NCI-H1930 (cell line): ENCODE measurements at places on chromosomes 11 and 22.

- DNase-seq = no peak
Observed at GRCh38 chr11:83031127-83031526, 40.6 kb downstream of the RAB30 start.

DNA sequence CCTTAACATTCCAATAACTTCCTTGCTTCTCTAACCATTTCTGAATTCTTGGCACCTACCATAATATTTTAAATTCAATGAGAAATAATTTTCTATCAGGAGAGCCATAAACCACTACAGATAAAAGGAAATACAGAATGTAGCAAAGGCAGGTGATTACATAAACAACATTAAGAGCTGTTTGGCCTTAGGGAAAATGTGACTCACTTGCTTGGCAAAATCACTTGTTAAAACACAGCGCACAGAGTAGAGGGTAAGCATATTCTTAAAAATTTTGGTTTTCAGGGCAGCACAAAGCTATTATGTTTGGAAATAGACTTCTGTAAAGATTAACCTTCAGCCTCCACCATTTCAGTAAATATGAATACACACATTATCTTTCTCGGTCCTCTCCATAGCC, 26.4 kb downstream of the IZUMO1R start:
- no peak for DNase-seq

GRCh38 chr22:38879108-38879729, 7.2 kb upstream of the CBX6 start:
- no peak for DNase-seq

- no peak for DNase-seq
Observed at GRCh38 chr11:58647866-58648265, 25.4 kb downstream of the CNTF start.

GRCh38 chr11:46492532-46492931, 101.0 kb upstream of the CHRM4 start:
- DNase-seq = no peak

DNA sequence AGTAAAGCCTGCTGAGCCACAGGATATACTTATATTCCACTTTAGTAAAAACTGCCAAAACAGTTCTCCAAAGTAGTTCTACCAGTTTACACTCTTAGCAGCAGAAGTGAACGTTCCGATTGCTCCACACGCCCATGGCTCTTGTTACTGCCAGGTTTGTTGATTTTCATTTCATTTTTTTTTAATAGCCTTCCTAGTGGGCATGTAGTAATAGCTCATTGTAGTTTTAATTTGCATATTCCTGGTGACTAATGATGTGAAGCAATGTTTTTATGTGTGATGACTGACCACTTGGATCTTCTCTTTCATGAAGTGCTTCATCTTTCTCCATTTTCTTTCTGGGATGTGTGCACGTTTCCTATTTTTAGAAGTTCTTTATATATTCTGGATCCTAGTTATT, 4.8 kb upstream of the C11orf97 start:
- no peak for DNase-seq

DNA sequence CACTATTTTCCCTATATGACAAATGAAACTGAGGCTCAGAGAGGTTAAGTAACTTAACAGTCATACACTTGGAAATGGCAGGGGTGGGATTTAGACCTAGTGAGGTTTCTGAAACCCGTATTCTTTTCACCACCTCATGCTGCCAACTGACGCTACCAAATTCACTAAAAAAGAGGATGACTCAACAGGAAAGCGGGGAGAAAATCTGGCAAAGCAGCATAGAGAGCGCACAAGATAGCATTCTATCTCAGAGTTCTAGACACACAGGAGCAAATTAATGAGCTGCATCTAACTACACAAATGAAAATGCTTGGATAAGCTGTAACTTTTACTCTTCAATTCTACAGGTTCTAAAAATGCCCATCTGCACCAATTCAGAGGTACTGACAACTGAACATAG, 136.4 kb downstream of the RBFOX2 start:
- no peak for DNase-seq

DNA sequence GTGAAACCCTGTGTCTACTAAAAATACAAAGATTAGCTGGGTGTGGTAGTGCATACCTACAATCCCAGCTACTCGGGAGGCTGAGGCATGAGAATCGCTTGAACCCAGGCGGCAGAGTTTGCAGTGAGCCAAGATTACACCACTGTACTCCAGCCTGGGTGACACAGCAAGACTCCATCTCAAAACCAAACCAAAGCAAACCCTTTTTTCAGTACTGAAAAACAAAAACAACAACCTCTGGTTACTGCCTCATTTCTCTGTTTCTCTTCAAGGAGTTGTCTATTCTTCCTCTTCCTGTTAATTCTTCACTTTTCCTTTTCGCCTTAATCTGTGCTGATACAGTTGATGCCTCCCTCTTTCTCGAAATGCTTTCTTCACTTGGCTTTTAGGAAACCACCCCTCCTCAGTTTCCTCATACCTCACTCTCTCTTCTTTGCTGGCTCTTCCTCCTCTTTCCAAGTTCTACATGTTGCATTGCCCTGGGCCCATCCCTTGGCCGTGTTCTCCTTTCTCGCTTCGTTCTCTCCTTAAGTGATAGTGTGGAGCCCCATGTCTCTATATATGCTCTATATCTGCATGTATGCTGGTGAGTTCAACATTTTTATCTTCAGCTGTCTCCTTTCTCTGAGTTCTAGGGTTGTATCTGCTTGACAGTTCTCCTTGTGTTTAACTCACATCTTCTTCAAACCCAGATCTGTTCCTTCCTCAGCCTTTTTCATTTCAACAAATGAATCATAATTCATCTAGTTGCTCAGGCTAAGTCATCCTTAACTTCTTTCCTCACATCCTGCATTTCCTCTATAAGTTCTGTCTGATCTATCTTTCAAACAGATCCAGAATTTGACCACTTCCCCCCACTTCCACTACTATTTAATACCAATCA, 37.1 kb downstream of the NUCB2 start:
- DNase-seq = no peak

GRCh38 chr22:28923826-28924732, 40.7 kb downstream of the ZNRF3 start:
- no peak for DNase-seq

DNA sequence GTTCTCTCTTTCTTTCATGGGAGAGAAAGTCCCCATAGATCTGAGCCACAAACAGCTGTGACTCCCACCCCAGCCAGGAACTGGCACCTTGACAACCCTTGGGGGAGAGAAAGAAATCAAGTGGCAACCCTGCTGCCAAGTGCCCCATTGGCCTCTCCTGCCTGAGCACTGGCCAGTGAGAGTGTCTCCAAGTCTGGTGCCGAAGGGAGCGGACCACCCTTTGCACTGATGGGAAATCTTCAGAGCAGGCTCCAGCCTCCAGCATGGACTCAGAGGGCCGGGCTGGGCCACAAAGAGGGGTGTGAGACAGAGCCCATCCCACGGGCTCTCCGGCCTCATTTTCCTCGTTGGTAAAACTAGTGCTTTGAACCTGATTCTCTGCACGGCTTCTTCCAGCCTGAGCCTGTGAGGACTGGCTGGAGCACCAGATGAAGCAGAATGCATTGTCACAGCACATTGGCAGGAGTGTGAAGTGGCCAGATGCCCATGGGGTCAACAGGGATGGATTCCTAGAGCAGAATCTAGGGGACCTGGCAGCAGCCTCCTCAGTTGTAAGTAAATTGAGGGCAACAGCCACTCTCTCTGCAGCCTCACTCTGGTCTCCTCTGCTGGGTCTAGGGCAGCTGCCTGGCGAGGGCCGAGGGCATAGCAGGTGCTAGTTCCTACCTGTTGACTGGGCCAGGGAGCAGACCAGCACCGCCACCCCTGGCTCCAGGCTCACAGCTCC, 81.4 kb downstream of the TRIM29 start:
- no peak for DNase-seq

DNA sequence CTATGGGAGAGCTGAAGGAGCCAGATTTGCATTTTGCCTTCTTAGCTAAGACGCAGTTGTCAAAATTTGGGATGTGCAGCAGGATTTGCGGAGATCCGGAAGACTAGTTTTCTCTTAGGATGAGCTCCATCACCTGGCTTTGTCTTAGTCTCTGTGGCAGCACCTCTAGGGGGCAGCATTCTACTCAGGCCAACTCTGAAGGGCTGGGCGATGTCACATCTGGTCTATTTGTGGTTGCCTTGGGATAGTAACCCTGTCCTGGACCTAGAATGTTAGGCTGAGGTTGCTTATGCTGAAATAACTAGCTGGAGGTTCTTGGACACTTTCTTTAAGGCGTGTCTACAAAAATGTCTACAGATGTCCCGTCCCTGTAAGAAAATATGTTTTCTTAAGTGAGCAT, 116.2 kb downstream of the FAT3 start:
- no peak for DNase-seq
